ENCODE measurements at places on chromosomes 11 and 22. TPM values are rescaled to one million over a fixed set of nuclear protein-coding genes. Genes with fewer than 3 reads are reported as not detected.

PVALB gene
- total RNA-seq = 1.1 TPM

GRCh38 chr22:44000123-44000522, 24.0 kb upstream of the PARVB start:
- H3K4me1 ChIP-seq = peaks cover 9% of the 10 kb centered on the region
- no peak for DNase-seq
- no peak overlapping the region for H3K27ac ChIP-seq

DNA sequence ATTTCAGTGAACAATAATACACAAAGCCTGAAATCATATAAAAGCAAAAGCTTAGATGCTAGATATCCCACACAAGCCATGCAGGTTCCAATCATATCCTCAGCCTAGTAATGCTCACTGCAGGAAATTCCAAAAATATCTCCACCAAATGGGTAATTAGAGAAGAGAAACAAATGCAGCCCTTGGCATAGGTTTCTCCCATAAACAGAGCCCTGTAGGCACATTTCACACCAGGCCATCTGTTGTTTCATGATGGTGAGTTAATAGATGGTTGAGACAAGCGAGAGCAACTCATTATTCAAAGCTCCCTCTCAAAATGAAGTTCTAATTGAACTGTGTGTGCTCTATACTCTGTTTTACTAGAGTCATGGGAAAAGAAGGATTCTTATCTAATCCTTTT, 154.6 kb upstream of the TRPC6 start:
- H3K4me1 ChIP-seq = no peaks in the 10 kb centered on the region
- peaks cover 3% of the 10 kb centered on the region for H3K27me3 ChIP-seq
- DNase-seq = no peak
- H3K4me3 ChIP-seq = no peak overlapping the region
- H3K36me3 ChIP-seq = no peaks in the 10 kb centered on the region

DNA sequence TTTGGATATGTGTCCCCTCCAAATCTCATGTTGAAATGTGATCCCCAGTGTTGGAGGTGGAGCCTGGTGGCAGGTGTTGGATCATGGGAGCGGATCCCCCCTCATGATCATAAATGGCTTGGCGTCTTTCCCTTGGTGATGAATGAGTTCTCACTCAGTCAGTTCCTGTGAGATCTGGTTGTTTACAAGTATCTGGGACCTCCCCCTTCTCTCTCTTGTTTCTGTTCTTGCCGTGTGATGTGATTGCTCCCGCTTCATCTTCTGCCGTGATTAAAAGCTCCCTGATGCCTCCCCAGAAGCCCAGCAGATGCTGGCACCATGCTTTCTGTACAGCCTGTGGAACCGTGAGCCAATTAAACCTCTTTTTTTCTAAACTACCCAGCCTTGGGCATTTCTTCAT, 102.2 kb downstream of the SEZ6L start:
- no peak overlapping the region for H3K4me3 ChIP-seq
- no peaks in the 10 kb centered on the region for H3K36me3 ChIP-seq
- DNase-seq = no peak
- no peaks in the 10 kb centered on the region for H3K27me3 ChIP-seq
- no peaks in the 10 kb centered on the region for H3K4me1 ChIP-seq

DNA sequence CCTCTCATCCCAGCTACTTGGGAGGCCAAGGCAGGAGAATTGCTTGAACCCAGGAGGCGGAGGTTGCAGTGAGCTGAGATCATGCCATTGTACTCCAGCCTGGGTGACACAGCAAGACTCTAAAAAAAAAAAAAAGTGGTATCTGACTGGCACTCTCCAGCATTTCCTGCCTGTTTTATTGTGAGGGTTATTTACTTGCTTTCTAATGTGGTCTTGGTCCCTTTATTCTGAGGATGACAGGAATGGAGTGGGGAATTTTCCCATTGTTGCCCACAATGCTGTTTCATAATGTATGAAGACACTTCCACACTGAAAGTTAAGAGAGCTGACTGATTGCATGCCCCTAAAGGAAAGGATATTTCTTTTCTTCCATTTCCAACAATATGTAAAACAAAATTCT, 286.5 kb upstream of the MTNR1B start:
- H3K36me3 ChIP-seq = no peaks in the 10 kb centered on the region
- no peak overlapping the region for H3K4me3 ChIP-seq
- H3K4me1 ChIP-seq = no peaks in the 10 kb centered on the region
- DNase-seq = no peak
- no peak overlapping the region for H3K27ac ChIP-seq
- H3K27me3 ChIP-seq = no peaks in the 10 kb centered on the region

GPHA2 gene
- total RNA-seq = not detected

DNA sequence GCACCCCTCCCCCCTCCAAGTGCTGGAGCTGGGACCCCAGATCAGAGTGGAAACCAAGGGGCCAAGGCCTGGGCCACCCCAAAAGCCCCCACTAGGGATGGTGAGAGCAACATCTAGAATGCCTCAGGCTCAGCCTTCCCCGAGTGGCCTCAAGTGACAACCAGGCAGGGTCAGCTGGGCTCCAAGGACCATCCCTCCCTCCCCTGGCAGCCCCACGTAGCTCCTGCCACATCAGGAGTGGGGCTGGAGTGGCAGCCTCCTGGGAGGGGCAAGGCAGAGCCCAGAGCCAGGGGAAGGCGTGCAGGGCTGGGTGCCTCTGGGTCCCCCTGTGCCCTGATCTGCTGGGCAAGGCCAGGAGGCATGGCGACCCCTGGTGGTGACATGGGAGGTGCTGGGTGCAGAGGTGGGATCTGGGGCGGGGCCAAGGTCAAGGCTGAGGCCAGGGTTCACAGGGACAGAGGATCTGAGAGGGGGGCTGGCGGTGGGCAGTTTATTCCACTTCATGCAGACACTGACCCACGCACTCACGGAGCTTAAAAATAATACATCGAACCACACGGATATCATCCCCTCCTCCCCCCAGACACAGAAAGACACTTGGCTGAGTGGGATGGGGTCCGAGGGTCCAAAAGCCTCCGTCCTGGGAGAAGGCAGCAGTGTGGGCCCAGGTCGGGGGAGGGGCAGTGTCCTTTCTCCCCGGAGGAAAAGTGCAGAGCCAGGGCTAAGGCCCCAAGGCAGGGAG, 15.8 kb upstream of the EHD1 start:
- H3K27ac ChIP-seq = peak overlapping the region; percentile 44
- no peaks in the 10 kb centered on the region for H3K4me1 ChIP-seq
- no peaks in the 10 kb centered on the region for H3K27me3 ChIP-seq
- H3K4me3 ChIP-seq = no peak overlapping the region
- peak; percentile 94 for DNase-seq

DNA sequence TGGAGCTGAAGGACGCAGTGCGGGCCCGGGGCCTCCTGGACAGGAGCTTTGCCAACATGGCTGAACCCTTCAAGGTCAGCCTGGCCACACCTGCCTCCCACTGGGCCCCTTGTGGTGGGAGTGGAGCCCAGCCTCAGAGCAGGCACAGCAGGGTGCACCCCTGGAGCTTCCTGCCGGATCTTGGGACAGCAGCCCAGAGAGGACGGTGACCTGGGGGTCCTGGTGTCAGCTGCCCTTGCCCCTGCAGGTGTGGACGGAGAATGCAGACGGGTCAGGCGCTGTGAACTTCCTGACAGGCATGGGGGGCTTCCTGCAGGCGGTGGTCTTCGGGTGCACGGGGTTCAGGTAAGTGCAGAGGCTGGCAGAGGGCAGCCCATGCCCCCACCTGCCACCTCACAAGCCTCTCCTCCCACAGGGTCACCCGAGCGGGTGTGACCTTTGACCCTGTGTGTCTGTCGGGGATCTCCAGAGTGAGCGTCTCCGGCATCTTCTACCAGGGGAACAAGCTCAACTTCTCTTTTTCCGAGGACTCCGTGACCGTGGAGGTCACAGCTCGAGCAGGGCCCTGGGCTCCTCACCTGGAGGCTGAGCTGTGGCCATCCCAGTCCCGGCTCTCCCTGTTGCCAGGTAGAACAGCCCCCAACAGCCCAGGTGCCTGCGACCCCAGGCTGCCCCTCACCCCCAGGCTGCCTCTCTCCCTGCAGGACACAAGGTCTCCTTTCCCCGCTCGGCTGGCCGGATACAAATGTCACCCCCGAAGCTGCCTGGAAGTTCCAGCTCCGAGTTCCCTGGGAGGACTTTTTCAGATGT, 5.1 kb downstream of the PGGHG start:
- H3K27me3 ChIP-seq = peaks cover 36% of the 10 kb centered on the region
- no peak overlapping the region for H3K4me3 ChIP-seq
- H3K4me1 ChIP-seq = no peaks in the 10 kb centered on the region

DNA sequence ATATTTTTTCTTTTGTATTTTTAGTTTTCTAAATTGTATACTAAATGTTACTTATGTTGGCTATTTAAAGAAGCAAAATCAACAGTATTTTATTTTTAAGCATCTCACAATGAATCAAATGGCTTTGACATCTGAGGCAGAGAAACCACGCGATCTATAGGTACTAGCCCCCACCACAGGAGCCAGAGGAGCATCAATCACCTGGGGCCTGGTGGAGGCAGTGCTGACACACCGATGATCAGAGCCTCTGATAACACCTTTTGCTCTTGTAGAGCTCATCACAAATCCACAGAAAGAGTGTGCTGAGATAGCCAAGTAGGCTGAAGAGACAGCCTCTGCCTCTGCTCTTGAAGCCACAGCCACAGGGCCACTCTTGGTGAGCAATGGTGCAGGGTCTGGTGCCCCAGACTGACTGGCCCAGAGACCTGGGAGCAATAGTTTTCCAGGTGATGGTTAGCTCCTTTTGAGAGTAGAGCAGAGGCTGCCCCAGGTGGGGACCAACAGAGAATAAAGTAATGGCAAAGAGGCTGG, 25.2 kb downstream of the HIRA start:
- H3K36me3 ChIP-seq = peaks cover 14% of the 10 kb centered on the region
- H3K27me3 ChIP-seq = no peaks in the 10 kb centered on the region
- H3K4me1 ChIP-seq = peaks cover 6% of the 10 kb centered on the region
- no peak overlapping the region for H3K4me3 ChIP-seq
- no peak overlapping the region for H3K27ac ChIP-seq
- no peak for DNase-seq

DNA sequence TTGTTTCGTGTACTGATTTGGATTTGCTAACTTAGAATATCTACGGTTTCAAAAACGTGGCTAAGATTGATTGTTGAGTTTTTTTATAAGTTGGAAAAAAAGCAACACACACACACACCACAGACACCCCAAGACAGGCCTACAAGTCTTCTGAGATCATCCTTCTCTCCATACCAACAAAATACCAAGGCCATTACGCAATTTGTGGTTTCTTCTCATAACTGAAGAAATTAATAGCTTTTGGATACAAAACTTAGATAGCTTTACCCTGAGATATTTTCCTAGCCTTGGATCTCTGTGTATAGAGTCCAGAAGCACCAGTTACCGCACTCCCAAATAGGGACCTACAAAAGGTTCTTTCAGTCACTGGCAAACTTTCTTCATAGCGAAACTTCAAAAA, 113.6 kb downstream of the SIK3 start:
- no peak for DNase-seq
- H3K27ac ChIP-seq = peak overlapping the region; percentile 43
- H3K36me3 ChIP-seq = no peaks in the 10 kb centered on the region
- no peak overlapping the region for H3K4me3 ChIP-seq

- H3K27me3 ChIP-seq = no peaks in the 10 kb centered on the region
- peak; percentile 77 for DNase-seq
- H3K4me3 ChIP-seq = no peak overlapping the region
- peaks cover 14% of the 10 kb centered on the region for H3K4me1 ChIP-seq
- no peaks in the 10 kb centered on the region for H3K36me3 ChIP-seq
- peak overlapping the region; percentile 63 for H3K27ac ChIP-seq
Observed at GRCh38 chr11:12287374-12288211, 89.8 kb upstream of the PARVA start.

DNA sequence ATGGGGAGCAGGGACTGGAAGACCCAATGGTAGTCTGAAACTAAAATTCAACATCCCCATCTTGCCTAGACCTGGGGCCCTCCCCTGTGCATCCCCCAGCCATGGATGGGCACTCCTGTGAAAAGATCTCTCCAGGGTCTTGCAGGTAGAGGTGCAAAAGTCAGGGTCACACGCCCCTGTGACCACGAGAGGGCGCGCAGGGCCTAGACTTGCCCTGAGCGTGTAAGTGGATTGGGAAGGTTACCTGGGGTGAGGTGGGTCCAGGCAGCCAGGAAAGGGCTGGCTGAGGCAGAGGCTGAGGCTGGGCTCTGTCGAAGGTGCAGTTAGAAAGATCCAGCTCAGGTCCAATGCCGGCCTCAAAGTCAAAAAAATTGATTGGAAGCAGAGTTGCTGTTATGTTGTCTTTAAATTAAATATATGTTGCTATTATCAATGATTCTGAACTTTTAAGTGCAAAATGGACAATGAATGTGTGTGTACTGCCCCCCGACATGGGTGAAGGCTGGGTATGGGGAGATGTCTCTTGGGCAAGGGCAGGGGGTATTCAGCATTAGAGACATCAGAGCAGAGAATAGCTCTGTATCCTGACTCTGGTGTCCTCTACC, 4.8 kb upstream of the POU2F3 start:
- no peak overlapping the region for H3K27ac ChIP-seq
- H3K4me3 ChIP-seq = no peak overlapping the region
- DNase-seq = no peak
- no peaks in the 10 kb centered on the region for H3K36me3 ChIP-seq
- H3K27me3 ChIP-seq = peaks cover 24% of the 10 kb centered on the region
- no peaks in the 10 kb centered on the region for H3K4me1 ChIP-seq

SCT gene
- not detected for total RNA-seq

GRCh38 chr11:124667601-124668000, 5.9 kb downstream of the SIAE start:
- DNase-seq = no peak
- H3K4me1 ChIP-seq = peaks cover 1% of the 10 kb centered on the region
- no peaks in the 10 kb centered on the region for H3K27me3 ChIP-seq
- H3K4me3 ChIP-seq = no peak overlapping the region
- H3K27ac ChIP-seq = no peak overlapping the region
- H3K36me3 ChIP-seq = peaks cover 35% of the 10 kb centered on the region

Data from psoas muscle (tissue), 8 donors.